Hypothalamus (tissue), 51 donors: ENCODE measurements at places on chromosomes 16 and 17.

- DNase-seq, result no peak
Measured at GRCh38 chr17:72460711-72461110, 339.9 kb downstream of the SOX9 start.

- DNase-seq, result no peak
Measured at GRCh38 chr17:50699410-50699809, 8.3 kb downstream of the ANKRD40 start.

DNA sequence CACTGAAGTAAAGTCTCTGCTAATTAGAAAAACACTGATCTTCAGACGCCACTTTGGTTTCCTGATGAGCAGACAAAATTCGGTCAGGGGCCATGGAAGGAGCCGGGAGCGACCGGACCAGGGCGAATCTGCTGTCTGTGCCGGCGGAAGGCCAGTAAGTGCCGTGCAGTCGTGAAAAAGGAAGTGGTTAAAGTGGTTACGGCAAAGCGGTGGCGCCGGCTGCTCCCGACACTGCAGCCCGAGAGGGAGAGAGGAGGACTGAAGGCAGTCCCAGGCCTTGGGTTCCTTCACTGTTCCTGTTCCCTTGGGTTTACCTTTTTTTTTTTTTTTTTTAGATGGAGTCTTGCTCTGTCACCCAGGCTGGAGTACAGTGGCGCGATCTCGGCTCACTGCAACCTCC, 17.3 kb upstream of the HEXD start:
- DNase-seq, result no peak

DNA sequence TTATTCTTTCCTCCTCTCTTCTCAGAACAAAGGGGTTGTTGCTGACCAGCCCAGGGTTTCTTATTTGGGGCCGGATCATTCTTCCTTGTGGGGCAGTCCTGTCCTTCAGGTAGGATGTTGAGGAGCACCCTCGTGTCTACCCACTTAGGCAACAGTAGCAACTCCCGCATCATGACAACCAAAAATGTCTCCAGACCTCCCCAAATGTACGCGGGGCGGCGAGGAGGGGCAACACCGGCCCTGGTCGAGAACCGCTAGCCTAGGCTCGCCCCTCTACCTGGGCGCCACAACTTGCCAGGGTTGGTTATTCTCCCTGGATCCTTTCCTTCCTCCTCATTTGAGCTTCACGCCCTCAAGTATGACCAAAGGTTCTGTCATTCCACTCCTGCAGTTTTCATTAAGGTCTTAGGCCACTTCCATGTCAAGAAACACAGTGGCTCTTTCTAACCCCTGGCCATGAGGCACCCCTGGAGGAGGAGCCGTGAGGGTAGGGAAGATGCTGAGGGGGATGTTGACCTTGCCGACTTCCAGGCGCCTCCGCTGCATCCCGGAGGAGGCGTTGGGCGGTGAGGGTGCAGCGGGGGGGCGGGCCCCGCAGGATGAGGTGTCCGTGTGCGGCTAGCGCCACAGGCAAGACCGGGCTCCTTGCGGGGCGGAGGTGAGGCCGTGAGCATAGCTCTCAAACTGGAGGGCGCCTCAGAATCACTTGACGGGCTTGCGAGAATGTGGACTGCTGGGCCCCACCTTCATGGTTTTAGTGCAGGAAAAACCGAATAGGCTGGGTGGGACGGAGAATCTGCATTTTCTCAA, 712 bp upstream of the SPECC1 start:
- DNase-seq, result no peak

- DNase-seq, result no peak
Measured at GRCh38 chr16:49800876-49801275, 55.0 kb downstream of the ZNF423 start.
